ENCODE measurements at places on chromosomes 7 and 10.

GRCh38 chr7:20574784-20575720 is 40.4 kb upstream of the ABCB5 start:
- DNase-seq, result no peak

DNA sequence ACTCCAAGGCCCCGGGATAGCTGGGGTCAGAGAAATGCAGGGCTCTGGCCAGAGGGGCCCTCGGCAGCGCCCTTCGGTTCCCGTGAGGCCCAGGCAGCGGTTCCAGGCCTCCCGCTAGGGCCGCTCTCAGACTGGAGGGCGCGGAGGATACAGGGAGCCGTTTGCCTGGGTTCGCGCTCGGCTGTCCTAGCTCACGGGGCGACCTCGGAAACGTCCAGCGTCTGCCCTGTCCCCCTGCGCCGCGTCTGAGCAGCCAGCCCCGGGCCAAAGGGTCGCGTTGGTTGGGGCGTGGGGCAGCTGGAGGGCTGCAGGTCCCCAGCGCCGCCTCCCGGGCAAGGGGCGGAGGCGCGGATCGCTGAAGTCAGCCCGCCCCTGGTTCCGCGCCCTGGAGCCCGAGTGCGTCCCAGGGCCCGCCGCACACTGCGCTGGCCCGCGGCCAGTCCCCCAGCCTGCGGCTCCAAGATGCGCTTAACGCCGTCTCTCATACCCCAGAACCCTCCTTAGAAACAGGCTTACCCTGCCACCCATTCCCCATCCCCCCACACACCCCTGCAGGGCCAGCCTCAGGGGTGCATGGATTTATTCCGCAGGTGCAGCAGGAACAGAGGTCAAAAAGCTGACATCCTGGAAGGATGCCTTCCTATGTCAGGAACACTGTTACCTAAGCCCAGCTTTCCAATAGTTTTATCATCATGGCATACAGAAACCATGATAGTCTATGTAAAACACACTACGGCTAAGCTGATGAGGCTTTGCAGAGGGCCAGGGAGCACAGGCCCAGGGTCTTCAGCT is 22.1 kb upstream of the OPN4 start:
- peak; percentile 29 for DNase-seq

- DNase-seq, result no peak
Observed at GRCh38 chr7:150381785-150382122, 2.6 kb downstream of the ZNF775 start.

- peak; percentile 46 for DNase-seq
Observed at GRCh38 chr7:20393021-20393610, 62.4 kb downstream of the ITGB8 start.

DNA sequence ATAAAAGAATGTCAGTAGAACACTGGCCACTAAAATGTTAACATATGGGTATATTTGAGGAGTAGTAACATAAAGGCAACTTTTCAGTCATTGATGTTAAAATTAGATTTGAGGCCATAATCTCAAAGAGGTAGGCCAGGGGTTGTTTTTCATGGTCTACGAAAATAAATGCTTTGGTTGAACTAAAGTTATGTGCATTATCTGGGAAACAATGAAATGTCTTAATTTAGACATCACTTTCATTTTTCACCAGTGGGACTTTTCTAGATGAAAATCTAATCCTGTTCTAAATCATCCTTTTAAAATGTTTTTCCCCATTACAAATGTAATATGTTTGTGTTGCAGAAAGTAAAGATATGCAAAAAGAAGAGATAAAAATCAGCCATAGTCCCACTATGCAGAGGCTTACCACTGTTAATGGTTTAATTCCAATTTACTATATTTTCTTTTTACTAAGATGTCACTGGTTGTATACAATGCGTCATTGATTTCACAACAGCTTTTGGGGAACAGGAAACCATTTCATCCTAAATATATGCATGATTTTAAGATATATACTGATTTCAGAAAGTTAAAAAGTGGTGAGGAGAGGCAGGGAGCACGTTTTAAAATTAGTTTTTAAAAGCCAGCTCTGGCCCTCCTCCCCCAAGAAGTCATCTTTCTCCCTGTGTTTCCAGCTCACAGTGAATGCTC is 64.3 kb downstream of the ARID5B start:
- DNase-seq, result no peak

GRCh38 chr10:124599588-124600050 is 138.0 kb downstream of the LHPP start:
- no peak for DNase-seq

DNA sequence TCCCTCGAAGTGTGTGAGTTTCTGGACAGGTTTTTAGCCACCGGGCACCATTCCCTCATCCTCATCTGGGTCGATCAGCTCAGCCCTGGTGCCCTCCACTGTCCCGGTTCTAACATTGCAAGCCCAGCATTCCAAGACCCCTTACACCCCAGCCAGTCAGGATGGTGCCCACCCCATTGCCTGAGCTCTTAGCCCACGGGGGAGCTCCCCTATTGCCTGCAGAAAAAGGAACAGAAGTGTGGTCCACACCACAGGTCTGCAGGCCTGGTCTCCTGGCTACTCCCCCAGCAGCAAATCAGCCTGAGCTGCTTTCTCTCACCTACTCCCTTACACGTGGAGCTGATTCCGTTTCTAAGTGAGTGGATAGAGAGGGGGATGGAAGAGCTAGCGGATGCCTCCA is 4.8 kb downstream of the CALML5 start:
- no peak for DNase-seq

DNA sequence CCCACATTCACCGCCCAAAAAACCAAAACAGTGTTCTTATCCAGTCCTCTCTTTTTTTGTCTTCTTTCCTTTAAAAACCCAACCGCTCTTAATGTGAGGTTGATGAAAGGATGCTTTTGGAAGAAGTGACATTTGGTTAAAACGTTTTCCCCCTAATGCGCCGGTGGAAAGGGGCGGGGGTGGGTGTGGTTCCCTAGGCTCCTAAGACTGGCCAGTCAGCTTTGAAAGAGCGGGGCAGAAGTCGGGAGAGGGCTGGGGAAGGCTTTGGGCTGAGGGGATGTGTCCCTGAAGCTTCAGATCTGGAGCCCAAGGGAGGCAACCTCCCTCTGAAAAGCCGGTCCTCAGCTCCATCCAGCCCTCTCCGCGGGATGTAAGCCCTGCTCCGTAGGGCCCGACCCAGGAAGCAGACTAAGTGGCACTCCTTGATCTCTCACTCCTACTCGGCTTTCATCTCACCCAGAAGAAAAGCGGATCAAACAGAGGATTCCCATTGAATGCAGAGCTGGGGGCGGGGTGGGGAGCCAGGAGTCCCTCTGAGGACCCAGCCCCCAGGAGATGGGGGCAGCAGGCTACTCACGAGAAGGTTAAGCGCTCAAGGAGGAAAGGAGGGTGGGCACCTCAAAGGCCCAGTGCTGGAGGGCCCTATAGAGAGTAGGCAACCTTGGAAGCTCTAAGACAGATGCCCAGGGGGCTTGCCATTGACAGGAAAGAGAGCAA is 2.4 kb upstream of the EVX1 start:
- peak; percentile 66 for DNase-seq

GRCh38 chr10:112045938-112046337 is 137.6 kb downstream of the GPAM start:
- no peak for DNase-seq

- no peak for DNase-seq
Observed at GRCh38 chr10:48442090-48442808, 135.8 kb downstream of the MAPK8 start.

GRCh38 chr10:113618338-113618737 is 45.5 kb downstream of the NRAP start:
- no peak for DNase-seq

- DNase-seq, result no peak
Observed at GRCh38 chr7:148962440-148962822, 65.9 kb downstream of the PDIA4 start.

- DNase-seq, result no peak
Observed at GRCh38 chr7:152014722-152015121, 10.8 kb upstream of the GALNT11 start.

GRCh38 chr7:102897211-102897631 is 15.6 kb upstream of the LRRC17 start:
- DNase-seq, result no peak

GRCh38 chr10:132723330-132723970 is 62.5 kb downstream of the NKX6-2 start:
- DNase-seq, result no peak

DNA sequence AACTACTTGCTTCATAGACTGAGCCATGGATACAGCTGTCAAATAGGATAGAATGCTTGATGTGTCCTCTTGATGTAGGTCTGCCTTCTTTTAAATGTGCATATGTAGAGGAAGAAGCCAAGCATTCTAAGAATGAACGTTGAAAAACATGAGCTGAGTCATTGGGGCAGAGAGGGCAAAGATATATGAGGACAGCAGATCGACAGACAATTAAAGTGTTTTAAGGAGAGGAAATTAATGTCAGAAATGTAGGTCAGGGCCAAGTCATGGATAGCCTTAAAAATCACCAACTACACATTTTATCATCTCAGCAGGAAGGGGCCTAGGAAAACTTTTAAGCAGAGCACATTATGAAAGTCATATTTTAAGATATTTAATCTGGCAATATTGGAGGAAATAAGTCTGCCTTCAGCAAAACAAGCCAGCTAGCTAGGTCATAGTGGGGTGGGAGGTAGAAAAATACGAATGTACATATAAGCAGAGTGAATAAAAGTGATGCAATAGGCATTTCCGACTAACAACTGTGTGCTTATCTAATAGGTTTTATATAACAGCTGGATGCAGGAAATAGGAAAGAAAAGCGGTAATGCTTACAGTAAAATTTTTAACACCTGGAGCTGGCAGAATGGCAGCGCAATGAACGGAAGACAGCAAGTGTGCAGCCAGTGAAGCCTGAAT is 638.3 kb upstream of the TPK1 start:
- no peak for DNase-seq

- no peak for DNase-seq
Observed at GRCh38 chr7:72446591-72447462, 34.7 kb upstream of the CALN1 start.

GRCh38 chr7:156002362-156003066 is 190.3 kb upstream of the SHH start:
- no peak for DNase-seq

DNA sequence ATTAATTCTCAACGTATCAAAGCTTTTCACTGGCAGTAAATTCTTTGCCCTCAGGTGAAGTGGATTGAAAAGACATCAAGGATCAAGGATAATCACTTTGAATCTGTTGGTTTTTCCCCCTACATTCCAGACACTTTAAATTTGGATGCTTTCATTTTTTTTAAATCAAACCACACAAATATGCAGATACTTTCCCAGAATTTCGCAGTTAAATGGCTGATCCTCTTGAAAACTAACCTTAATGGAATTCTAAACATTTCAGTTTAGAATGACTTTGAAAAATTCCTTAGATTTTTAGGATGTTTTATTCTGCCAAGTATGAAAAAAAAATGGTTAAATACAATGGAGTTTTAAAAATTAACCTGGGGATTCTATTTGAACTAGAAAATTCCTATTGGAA is 325.9 kb downstream of the GFRA1 start:
- no peak for DNase-seq

- DNase-seq, result no peak
Observed at GRCh38 chr7:16940776-16941175, 59.0 kb upstream of the AGR3 start.

GRCh38 chr10:3593611-3594010 is 191.4 kb downstream of the KLF6 start:
- no peak for DNase-seq

DNA sequence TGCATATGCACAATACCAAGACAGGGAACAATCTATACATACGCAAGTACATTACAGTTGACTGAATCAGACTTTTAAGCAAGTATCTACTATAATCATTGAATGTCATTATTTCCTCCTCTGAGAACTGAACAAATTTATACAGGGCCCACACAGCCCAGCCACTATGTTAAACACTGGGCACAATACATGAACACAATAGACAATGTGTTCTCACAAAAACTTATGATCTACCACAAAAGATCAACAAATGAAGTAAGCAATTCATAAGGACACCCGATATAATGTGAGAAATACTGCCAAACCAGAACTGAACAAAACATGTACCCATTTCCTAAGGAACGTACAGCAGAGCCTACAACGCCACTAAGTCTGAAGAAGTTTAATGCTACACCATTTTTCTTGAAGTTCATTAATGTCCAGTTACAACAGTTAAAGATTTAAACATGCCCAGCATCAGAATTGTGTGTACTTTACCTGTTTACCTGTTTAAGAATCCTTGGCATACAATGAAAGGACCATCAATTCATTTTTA is 31.5 kb downstream of the SHTN1 start:
- no peak for DNase-seq

DNA sequence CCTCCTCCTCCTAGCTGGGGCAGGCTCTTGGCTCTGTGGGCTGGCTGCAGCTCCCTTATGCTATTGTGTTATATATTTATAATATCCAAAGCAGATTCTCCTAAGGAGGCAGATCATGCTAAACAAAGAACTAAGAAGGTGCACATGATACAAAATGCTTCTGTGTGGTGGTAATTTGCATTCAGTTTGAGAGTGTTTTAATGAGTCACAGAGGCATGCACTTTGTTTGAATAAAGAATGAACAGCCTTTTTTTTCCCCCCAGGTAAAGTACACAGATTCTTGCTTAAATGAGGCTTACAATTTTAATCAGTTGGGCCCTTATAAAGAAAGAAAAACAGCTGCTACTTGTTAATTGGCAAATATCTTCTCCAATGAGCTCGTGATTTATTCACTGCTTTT is 95.0 kb downstream of the FANK1 start:
- DNase-seq, result no peak

DNA sequence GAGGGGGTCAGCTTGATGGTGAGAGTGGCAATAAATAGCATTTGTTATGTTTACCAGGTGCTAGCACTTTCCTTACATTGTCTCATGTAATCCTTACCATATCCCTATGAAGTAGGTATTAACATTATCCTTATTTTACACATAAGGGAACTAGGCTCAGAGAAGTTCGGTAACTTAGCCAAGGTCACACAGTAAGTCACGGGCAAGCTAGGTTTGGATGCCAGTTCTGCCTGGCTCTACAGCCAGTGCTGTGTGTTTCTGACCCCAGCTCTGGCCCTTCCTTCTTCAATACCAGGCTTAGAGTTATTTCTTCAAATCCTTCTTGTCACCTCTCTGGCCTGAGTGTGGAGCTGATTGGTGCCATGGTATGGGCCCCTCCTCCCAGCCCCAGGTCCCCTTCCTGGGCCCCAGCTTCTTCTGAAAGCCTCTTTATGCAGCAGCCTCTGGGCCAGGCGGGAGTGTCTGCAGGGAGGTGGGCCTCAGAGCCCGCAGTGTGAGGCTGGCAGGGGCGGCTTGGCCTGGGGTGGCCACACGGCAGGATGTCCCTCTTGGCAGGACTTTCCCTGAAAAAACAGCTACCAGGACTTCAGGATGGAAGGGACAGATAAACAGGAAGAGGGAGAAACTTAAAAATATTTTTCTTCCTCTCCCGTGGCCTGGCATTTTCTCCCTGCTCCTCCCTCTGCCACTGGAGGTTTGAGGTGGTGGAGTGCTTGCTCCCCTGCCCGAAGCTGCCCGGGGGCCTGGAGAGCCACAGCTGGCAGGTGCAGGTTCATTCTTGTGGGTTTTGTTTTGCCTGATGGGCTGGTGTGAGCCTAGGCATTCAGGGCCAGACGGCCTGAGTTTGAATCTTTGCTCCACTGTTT is 20.6 kb downstream of the PALD1 start:
- DNase-seq, result no peak
